Occipital lobe (tissue), 3 donors: ENCODE measurements at places on chromosomes 6 and 20. TPM values are rescaled to one million over a fixed set of nuclear protein-coding genes. Genes with fewer than 3 reads are reported as not detected.

Gene FOXP4
- total RNA-seq: 0.94 TPM

Gene CST1
- not detected for total RNA-seq

Gene C20orf96
- 3.3 TPM for total RNA-seq

Gene C6orf118
- total RNA-seq: 6.6 TPM

Gene OLIG3
- not detected for total RNA-seq

Gene BLTP3A
- total RNA-seq: 6.1 TPM

Gene MICB
- total RNA-seq: 0.47 TPM

Gene LY6G6C
- total RNA-seq: 0.31 TPM

Gene IRF4
- total RNA-seq: 0.16 TPM

Gene HLA-DPA1
- 1.4 TPM for total RNA-seq

Gene TBXT
- not detected for total RNA-seq

Gene TMEM170B
- 59.0 TPM for total RNA-seq

Gene CD109
- 1.6 TPM for total RNA-seq

Gene TPX2
- total RNA-seq: 5.8 TPM
